ENCODE measurements at places on chromosomes 2 and 18.

DNA sequence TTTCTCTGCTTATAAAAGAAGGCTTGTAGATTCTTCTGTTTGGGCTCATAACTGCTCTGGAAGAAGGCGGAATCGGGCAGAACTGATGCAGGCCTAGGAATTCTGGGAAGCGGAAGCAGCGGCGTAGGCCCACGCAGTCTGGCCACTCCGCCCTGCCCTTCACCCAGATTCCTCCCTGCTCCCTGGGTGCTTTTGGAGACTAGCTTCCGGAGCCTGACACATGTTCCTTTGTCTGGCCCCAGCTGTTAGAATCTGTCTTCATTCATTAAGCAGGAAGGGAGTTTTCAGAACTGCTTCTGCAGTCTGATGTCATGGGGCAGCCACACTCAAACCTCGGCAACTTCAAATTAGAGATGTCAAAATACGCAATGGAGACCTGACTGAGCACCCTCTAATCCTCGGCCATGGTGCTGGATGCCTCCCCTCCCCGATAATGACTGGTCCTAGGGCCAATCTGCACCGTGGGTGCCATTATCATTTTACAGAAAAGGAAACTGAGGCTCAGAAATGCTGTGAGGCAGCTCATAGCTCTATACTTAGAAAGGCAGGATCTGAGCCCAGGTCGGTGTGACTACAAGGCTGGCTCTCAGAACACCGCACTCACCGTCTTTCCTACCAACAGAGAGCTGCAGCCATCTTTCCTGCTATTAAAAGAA is 275.7 kb downstream of the MYCN start:
- no peak for DNase-seq

GRCh38 chr2:151091583-151091982 is 170.1 kb downstream of the RBM43 start:
- DNase-seq = no peak

DNA sequence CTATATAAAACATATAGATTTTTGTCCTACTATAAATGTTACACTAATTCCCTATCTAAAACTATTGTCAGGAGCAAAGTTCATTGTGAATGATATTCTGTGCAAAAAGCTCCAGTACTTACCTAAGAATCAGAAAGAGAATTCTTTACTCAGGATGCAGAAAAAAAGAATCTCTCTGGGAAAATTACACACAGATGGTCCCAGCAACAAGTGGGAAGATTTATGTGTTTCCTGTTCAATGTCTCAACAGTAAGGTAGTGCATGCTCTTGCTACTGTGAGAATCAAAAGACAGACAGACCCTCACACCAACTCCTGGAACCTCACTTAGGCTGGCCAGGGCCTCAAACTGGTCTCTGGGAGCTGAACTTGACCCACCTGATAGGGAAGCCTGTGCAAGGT is 11.2 kb upstream of the NAPG start:
- no peak for DNase-seq

DNA sequence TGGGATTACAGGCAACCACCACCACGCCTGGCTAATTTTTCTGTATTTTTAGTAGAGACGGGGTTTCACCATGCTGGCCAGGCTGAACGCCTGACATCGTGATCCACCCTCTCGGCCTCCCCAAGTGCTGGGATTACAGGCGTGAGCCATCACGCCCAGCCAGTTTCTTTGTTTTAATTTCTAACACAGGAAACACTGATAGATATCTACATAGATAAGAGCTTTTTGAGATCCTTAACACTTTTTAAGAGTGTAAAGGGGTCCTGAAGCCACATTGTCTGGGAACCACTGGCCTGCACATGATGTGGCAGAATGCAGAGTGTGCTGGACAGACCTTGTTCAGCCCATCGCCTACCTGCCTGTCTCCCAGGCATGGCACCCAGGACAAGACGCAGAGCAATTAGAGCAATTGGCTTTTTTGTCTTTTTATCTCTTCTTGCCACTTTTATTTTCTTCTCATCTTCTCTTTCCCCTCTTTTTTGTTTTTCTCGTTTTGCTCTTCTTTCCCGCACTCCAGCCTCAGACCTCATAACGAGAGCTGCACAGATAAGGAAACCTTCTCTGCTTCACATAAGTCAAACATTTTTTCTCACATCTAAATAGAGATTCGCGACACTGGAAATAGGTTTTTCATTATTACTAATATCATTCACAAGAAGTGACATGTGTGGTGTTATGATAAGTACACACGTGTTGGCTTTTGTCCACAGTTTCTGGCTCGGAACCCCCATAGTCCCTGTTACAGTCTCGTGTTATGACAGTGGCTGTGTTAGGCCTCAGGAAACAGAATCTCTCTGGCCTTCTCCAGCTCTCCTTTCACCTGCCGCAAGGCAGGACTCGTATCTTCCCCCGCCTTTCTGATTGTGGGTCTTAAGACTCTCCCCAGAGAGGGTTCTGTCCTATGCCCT is 25.2 kb upstream of the GPR55 start:
- DNase-seq = no peak

- no peak for DNase-seq
Observed at GRCh38 chr2:79447463-79447862, 65.4 kb upstream of the CTNNA2 start.

- DNase-seq = no peak
Observed at GRCh38 chr18:79625195-79625923, 54.2 kb upstream of the CTDP1 start.

DNA sequence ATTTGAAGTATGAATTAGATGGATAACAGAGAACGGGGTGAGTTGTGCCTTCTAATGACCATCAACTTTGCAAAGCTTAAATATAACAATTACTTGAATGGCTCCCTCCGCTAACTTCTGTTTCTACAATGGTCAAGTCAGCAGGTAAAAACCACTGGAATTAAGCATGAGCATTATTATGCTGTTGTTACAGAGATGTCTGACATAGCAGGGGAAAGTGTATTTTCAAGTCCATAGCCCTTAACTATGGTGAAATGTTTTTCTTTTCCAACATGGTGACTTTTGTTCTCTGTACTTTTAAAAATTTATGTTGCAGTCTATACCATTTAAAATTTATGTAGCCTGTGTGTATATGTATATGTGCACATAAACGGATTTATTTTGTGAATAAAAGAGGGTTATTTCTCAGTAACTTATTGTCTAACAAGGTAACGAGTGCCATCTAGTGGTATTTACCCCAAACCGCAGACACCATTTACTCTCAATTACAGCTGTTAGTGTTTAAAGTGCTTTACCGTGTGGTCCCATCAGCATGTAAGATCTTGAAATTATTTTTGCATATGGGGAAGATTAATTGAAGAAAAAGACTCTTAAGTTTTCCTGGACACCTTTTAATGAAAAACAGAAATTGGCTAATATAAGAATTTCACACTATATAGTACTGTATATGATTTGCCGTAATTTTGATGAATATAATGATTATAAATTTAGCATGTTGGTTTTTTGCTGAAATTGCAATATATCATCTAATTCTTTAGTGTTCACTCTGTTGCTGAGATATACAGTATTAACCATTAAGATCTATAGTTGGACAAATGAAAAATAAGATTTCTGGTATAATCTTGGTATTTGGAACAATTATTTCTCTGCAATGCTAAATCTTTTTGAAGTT is 78.2 kb downstream of the UBE2E3 start:
- DNase-seq = no peak

- no peak for DNase-seq
Observed at GRCh38 chr18:57644540-57644939, 22.9 kb upstream of the NARS1 start.

GRCh38 chr2:39568561-39569006 is 97.1 kb upstream of the TMEM178A start:
- DNase-seq = no peak
